Regular cardiac myocyte (primary cell): ENCODE measurements at places on chromosomes 7 and 10. TPM values are rescaled to one million over a fixed set of nuclear protein-coding genes. Genes with fewer than 3 reads are reported as not detected.

BAG3 gene
- 9.0 and 24.9 TPM in 2 replicates for total RNA-seq

AOC1 gene
- not detected in 2 replicates for total RNA-seq

BTBD16 gene
- total RNA-seq = under 0.01 TPM in 1 of 2 replicates, not detected in the other

NODAL gene
- total RNA-seq = not detected in 2 replicates

AKR1C8 gene
- total RNA-seq = not detected in 2 replicates

RASA4 gene
- total RNA-seq = 8.1 and 9.3 TPM in 2 replicates

UNCX gene
- not detected in 2 replicates for total RNA-seq

HGF gene
- 121 and 211 TPM in 2 replicates for total RNA-seq

PRF1 gene
- not detected in 2 replicates for total RNA-seq

RTKN2 gene
- total RNA-seq = 1.1 and 1.9 TPM in 2 replicates

C10orf71 gene
- total RNA-seq = not detected in 2 replicates

GPR26 gene
- total RNA-seq = not detected in 2 replicates

HOXA3 gene
- total RNA-seq = under 0.01 TPM in 1 of 2 replicates, not detected in the other

FANK1 gene
- 5.4 and 22.0 TPM in 2 replicates for total RNA-seq

ASAH2 gene
- 0.28 and 1.3 TPM in 2 replicates for total RNA-seq

TMEM213 gene
- total RNA-seq = not detected in 2 replicates

NEUROD6 gene
- total RNA-seq = not detected in 2 replicates

ACBD7 gene
- total RNA-seq = 0.85 and 1.2 TPM in 2 replicates

LEP gene
- 8.2 TPM in 1 of 2 replicates, not detected in the other for total RNA-seq

GIMAP7 gene
- total RNA-seq = under 0.01 and 0.19 TPM in 2 replicates

MSS51 gene
- total RNA-seq = 1.2 and 2.3 TPM in 2 replicates

SPDYE6 gene
- not detected in 2 replicates for total RNA-seq

BEND7 gene
- 0.58 and 2.3 TPM in 2 replicates for total RNA-seq

CYP26A1 gene
- 0.19 TPM in 1 of 2 replicates, not detected in the other for total RNA-seq

NUTM2E gene
- total RNA-seq = under 0.01 TPM in 1 of 2 replicates, not detected in the other
